ENCODE measurements at places on chromosomes 1 and 21. TPM values are rescaled to one million over a fixed set of nuclear protein-coding genes. Genes with fewer than 3 reads are reported as not detected.

Gene S100A3
- total RNA-seq, result not detected

- H3K4me1 ChIP-seq, result no peaks in the 10 kb centered on the region
- H3K4me3 ChIP-seq, result no peak overlapping the region
- DNase-seq, result no peak
- H3K27ac ChIP-seq, result no peak overlapping the region
- H3K36me3 ChIP-seq, result no peaks in the 10 kb centered on the region
Observed at GRCh38 chr1:198957044-198957443, 318.2 kb downstream of the PTPRC start.

Gene FCER1G
- total RNA-seq, result 42.0 TPM

DNA sequence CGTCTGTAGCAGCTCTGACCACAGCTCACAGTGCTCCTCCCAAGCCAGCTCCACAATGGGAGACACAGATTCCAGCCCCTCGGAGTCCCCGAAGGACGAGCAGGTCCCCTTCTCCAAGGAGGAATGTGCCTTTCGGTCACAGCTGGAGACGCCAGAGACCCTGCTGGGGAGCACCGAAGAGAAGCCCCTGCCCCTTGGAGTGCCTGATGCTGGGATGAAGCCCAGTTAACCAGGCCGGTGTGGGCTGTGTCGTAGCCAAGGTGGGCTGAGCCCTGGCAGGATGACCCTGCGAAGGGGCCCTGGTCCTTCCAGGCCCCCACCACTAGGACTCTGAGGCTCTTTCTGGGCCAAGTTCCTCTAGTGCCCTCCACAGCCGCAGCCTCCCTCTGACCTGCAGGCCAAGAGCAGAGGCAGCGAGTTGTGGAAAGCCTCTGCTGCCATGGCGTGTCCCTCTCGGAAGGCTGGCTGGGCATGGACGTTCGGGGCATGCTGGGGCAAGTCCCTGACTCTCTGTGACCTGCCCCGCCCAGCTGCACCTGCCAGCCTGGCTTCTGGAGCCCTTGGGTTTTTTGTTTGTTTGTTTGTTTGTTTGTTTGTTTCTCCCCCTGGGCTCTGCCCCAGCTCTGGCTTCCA lies 22.9 kb upstream of the VPS13D start:
- no peaks in the 10 kb centered on the region for H3K36me3 ChIP-seq
- no peaks in the 10 kb centered on the region for H3K4me1 ChIP-seq
- H3K27ac ChIP-seq, result no peak overlapping the region
- no peak overlapping the region for H3K4me3 ChIP-seq

Gene GIPC2
- 19.2 TPM for total RNA-seq

- no peaks in the 10 kb centered on the region for H3K4me1 ChIP-seq
- no peak overlapping the region for H3K4me3 ChIP-seq
- DNase-seq, result no peak
Observed at GRCh38 chr1:24043345-24044032, 63.4 kb upstream of the SRSF10 start.

Gene SERPINC1
- not detected for total RNA-seq

Gene IVL
- total RNA-seq, result not detected

- H3K4me3 ChIP-seq, result no peak overlapping the region
- no peak for DNase-seq
- H3K27me3 ChIP-seq, result no peaks in the 10 kb centered on the region
Observed at GRCh38 chr1:66267201-66267940, 266.6 kb upstream of the SGIP1 start.

Gene ANGPTL3
- 0.26 TPM for total RNA-seq

GRCh38 chr1:38454749-38455441 lies 404.7 kb downstream of the RRAGC start:
- no peak overlapping the region for H3K4me3 ChIP-seq
- H3K27ac ChIP-seq, result no peak overlapping the region
- H3K27me3 ChIP-seq, result no peaks in the 10 kb centered on the region
- no peak for DNase-seq
- H3K36me3 ChIP-seq, result no peaks in the 10 kb centered on the region
- H3K4me1 ChIP-seq, result no peaks in the 10 kb centered on the region

Gene KCNJ9
- not detected for total RNA-seq

Gene UTS2
- total RNA-seq, result not detected

GRCh38 chr1:115400426-115400825 lies 62.4 kb upstream of the NGF start:
- no peak overlapping the region for H3K27ac ChIP-seq
- DNase-seq, result no peak
- H3K4me3 ChIP-seq, result no peak overlapping the region
- H3K4me1 ChIP-seq, result peaks cover 13% of the 10 kb centered on the region

DNA sequence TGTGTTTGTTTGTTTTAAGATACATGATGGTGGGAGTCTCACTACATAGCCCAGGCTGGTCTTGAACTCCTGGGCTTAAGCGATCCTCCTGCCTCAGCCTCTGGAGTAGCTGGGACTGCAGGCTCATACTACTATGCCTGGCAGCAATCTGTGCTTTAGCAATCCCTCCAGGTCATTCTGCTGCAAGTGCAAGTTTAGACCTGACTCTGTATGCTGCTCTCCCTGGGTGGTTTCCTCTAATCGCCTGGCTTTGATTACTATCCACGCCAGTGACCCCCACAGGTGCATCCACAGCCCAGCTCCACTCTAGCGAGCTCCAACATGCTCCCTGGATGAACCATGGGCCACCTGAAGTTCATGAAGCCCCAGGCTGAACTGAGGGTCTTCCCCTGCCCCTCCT lies 15.5 kb upstream of the PABPC4 start:
- H3K27me3 ChIP-seq, result no peaks in the 10 kb centered on the region
- H3K36me3 ChIP-seq, result no peaks in the 10 kb centered on the region
- no peak overlapping the region for H3K4me3 ChIP-seq
- H3K4me1 ChIP-seq, result no peaks in the 10 kb centered on the region
- DNase-seq, result no peak

Gene TIAM1
- 8.8 TPM for total RNA-seq

Gene SMCP
- total RNA-seq, result not detected

DNA sequence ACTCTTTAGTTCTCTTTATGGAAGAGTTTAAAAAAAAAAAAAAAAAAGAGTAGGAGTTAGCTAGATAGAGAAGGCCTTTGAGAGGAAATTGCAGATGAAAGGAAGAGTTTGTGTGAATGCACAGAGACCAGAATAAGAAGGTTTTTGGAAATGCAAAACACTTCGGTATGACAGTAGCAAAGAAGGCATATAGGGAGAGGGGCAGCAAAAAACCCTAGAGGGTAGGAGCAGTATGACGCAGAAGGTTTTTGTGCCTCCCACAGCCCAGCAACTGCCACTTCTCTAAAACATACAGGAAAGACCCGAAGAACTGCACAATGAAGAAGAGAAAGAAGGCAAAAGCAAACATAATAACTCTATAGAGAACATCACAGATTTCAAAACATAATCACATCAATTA lies 84.3 kb downstream of the WDR64 start:
- no peaks in the 10 kb centered on the region for H3K36me3 ChIP-seq
- H3K4me1 ChIP-seq, result no peaks in the 10 kb centered on the region
- H3K4me3 ChIP-seq, result no peak overlapping the region
- DNase-seq, result no peak

Gene NDUFS2
- 46.4 TPM for total RNA-seq

DNA sequence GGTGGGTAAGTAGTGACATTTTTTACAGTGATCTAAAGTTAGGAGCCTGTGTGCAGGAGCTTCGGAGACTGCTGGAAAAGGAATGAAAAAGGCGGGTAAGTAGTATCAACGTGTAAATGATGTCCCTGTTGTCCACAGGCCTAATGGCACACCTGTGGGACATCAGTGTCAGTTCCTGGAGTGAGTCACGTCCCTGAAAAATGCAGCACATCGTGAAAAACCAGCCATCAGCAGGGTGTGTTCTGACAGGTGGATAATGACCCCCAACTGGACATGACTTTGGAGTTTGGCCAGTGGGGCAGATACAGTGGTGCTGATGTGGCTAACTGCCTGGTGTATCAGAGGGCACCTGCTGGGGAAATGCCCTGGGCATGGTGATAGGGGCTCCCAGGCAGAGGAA lies 12.0 kb upstream of the PRDM15 start:
- peaks cover 6% of the 10 kb centered on the region for H3K4me1 ChIP-seq
- no peak overlapping the region for H3K4me3 ChIP-seq
- no peaks in the 10 kb centered on the region for H3K27me3 ChIP-seq
- peaks cover 2% of the 10 kb centered on the region for H3K36me3 ChIP-seq
- no peak for DNase-seq

Gene PLA2G2C
- not detected for total RNA-seq

Gene BLACAT1
- 1.0 TPM for total RNA-seq
